ENCODE measurements at places on chromosomes 1 and 21.

DNA sequence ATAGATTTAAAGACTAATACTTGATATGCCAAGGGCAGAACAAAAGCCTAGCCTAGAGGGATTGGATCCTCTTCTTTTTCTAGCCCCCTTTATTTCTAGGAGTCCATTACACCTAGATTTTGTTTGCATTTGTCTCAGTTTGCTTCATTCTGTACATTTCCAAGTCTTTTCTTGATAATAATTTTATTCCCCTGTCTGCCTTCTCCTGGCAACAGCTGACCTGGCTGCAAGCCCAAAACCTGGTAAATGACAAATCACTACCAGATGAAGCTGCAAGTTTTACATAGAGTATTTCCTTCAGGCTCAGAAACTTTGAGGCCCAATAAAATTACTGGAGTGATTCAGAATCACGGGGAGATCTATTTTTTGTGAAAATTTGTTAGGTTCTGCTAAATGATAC is 36.5 kb upstream of the LHX8 start:
- peak; percentile 73 for DNase-seq

- no peak for DNase-seq
These were observed 146.1 kb downstream of the SIPA1L2 start for GRCh38 chr1:232483826-232484225.

GRCh38 chr1:244097523-244098405 is 46.7 kb downstream of the ZBTB18 start:
- no peak for DNase-seq

GRCh38 chr1:67874501-67875111 is 41.3 kb upstream of the GNG12 start:
- no peak for DNase-seq

- DNase-seq, result no peak
These were observed 490.7 kb upstream of the B3GALT2 start for GRCh38 chr1:193676996-193677549.

All from COLO829 (cell line).